CD4-positive, alpha-beta memory T cell (primary cell): ENCODE measurements at places on chromosomes 4 and X.

- DNase-seq = no peak
Observed at GRCh38 chrX:15956681-15957080, 102.1 kb upstream of the AP1S2 start.

DNA sequence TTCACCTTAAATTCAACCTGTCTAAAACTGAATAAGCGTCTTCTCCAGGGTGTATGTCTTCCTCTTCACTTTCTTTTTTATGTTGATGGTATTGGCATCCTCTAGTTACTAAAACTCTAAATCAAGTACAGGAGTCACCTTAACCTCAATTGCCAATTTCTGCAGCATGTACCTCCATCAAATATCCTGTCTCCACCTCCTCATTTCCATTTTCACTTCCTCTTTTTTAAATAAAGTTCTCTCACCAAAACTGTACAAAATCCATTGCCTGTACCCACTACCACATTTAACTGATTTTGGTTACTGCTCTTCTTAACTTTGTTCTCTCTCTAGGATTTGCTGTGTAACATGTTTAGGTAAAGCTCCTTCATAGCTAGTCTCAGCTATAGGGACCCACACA lies 9.2 kb upstream of the NPFFR2 start:
- DNase-seq = no peak

- DNase-seq = no peak
Observed at GRCh38 chrX:13829983-13830382, 13.1 kb upstream of the GPM6B start.

GRCh38 chr4:17093481-17093880 lies 195.0 kb upstream of the LDB2 start:
- no peak for DNase-seq

GRCh38 chr4:169037506-169037905 lies 27.5 kb upstream of the CBR4 start:
- no peak for DNase-seq

- DNase-seq = no peak
Observed at GRCh38 chr4:90458576-90458975, 331.4 kb downstream of the CCSER1 start.
